ENCODE measurements at places on chromosomes 13 and 19. TPM values are rescaled to one million over a fixed set of nuclear protein-coding genes. Genes with fewer than 3 reads are reported as not detected.

KLK13 gene
- total RNA-seq: not detected

- no peaks in the 10 kb centered on the region for H3K4me1 ChIP-seq
- no peak overlapping the region for H3K4me3 ChIP-seq
Measured at GRCh38 chr13:111034811-111035210, 80.3 kb upstream of the ARHGEF7 start.

DNA sequence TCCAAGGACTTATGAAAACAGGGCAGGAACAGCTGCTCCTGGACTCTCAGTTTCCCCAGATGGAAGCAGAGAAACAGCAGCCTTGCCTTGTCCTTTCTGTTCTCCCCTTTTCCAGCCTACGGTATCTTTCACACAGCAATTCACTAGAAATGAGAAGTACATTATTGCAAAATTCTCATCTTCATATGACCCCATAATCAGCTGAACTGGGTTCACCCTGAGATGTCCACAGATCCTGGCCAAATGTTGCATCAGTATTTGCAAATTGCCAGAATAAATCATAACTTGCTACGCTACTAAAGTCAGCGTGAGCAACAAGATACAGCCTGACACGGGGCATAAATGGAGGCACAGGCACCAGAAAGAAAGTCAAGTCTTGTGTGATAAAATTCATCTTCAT, 16.1 kb downstream of the VSTM1 start:
- DNase-seq: no peak
- H3K36me3 ChIP-seq: no peaks in the 10 kb centered on the region
- H3K27ac ChIP-seq: no peak overlapping the region
- no peaks in the 10 kb centered on the region for H3K27me3 ChIP-seq

RFPL4A gene
- not detected for total RNA-seq

MISP gene
- total RNA-seq: not detected

DNA sequence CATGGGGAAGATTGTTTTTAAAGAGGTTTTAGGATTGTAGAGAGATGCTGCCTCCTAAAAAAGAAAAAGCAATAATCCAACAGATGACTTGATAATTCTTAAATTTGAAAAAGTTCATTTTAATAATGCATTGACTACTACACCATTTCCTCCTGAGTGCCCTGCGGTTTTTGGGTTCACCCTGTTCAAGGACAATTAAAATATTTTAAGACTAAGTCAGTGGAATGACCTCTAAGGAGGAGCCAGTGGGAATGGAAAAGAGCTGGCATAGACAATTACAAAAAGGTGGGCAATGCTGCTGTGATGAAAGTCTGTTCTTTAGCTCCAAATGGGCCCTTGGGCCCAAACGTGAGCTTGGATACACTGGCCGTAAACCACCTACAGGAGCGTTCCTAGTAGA, 217.8 kb downstream of the LHFPL6 start:
- no peak overlapping the region for H3K4me3 ChIP-seq
- peaks cover 8% of the 10 kb centered on the region for H3K27me3 ChIP-seq
- no peaks in the 10 kb centered on the region for H3K36me3 ChIP-seq
- no peaks in the 10 kb centered on the region for H3K4me1 ChIP-seq
- H3K27ac ChIP-seq: no peak overlapping the region
- DNase-seq: no peak

DNA sequence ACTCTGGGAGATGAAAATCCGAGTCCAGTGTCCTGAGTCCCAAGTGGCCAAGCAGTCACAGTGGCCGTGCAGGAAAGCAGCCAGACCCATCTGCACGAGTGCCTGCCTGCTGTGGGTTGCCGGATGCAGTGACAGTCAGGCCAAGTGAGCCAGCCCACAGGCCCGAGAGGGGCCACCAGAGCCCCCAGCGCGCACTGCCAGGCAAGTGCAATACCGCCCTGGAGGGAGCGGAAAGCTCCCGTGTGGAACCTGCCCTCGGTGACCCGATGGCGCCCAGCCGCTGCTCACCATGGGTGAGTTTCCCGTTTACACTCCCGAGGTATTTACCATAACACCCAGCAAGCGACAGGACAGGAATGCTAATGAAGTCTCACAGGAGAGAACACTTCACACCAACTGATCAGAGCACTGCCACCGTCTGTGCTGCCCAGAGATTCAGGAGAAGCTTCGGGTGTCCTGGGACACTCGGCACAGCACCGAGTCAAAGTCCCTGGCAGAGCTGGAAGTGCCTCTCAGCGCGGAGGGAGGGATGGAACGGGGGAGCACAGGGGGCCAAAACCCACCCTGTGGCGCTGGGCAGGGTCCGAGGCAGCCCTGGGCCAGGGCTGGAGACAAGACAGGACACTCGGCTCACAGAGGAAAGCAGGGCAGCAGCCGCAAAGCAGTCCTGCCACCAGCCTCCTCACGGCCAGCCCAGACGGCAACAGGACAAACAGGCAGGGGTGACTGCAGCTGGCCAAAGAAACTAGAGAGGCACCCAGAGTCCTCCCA, 21.3 kb upstream of the TINCR start:
- H3K4me1 ChIP-seq: peaks cover 9% of the 10 kb centered on the region
- H3K27me3 ChIP-seq: no peaks in the 10 kb centered on the region
- H3K27ac ChIP-seq: no peak overlapping the region
- peaks cover 68% of the 10 kb centered on the region for H3K36me3 ChIP-seq

DCT gene
- total RNA-seq: not detected

AMER2 gene
- not detected for total RNA-seq

SHANK1 gene
- not detected for total RNA-seq

DNA sequence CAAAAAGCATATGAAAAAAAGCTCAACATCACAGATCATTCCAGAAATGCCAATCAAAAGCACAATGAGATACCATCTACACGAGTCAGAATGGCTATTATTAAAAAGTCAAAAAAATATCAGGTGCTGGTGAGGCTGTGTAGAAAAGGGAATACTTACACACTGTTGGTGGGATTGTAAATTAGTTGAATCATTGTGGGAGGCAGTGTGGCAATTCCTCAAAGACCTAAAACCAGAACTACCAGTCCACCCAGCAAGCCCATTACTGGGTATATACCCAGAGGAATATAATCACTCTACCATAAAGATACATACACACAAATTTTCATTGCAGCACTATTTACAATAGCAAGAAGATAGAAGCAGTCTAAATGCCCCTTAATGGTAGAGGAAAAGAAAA, 529.9 kb downstream of the SLITRK1 start:
- H3K4me1 ChIP-seq: no peaks in the 10 kb centered on the region
- no peak overlapping the region for H3K27ac ChIP-seq
- no peak for DNase-seq

- H3K4me3 ChIP-seq: no peak overlapping the region
- H3K4me1 ChIP-seq: no peaks in the 10 kb centered on the region
- peaks cover 6% of the 10 kb centered on the region for H3K36me3 ChIP-seq
- no peak for DNase-seq
- no peaks in the 10 kb centered on the region for H3K27me3 ChIP-seq
- H3K27ac ChIP-seq: no peak overlapping the region
Measured at GRCh38 chr13:114021464-114022308, 47.8 kb upstream of the C13orf46 start.

DNA sequence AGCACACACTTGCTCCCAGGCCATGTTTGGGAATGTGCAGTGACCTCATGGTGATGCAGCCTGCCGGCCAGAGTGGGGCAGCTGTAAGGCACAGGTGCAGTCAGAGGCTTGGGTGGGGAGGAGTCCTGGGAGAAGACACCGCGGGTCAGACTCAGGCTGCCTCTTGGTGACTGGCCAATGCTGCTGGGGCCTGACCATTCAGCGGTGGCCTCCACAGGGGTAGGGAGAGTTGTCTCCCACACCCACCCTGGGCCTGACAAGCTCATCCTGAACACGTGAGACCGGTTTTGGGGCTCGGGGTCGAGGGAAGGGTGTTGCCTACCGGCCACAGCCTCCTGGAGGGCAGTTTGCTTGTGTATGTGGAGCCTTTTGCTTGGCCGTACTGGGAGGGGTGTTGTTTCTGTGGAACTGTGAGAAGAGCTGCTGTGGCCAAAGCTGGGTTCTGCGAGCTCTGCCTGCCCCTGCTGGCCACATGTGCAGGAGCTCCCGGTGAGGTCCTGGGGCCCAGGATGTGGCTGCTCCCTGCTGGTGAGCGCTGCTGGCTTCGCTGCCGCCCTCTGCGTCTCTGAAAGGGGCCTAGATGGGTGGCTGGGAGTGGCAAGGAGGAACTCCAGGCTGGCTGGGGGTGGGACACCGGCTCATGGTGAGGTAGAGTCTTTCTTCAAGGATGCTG, 22.1 kb downstream of the UPF1 start:
- DNase-seq: no peak
- peaks cover 14% of the 10 kb centered on the region for H3K4me1 ChIP-seq

DNA sequence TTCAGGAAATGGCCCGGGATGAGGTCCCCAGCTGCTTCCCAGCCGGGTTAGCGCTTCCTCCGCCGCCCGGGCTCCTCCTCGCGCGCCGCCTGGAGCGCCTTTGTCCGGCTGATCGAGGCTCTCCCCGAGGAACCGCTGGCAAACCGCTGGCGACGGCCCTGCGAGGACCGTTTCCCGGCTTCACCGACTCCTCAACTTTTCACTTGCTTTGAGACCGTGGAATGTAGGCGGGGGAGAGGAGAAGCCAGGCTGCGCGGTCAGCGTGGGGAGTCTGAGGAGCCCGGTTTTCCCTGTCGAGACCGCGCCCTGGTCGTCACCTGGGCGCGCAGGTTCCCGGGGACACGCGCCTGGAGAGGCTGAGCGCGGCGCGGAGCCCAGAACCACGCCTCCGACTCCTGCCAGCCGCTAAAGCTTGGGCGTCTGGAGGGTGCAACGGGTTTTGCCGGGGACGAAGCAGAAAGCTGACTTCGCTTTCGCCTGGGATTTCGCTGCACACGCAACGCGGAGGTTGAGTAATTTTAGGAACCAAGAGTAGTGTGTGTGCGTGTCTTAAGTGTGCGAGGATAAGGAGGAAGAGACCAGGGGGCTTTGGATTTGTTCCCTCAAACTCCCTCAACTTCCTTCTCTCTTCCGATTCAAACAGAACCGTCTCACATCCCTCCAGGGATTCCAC, 7.3 kb upstream of the DGKH start:
- H3K4me1 ChIP-seq: peaks cover 16% of the 10 kb centered on the region
- H3K4me3 ChIP-seq: peak overlapping the region; percentile 85
- peak; percentile 25 for DNase-seq
- peaks cover 4% of the 10 kb centered on the region for H3K36me3 ChIP-seq
- peak overlapping the region; percentile 72 for H3K27ac ChIP-seq
- H3K27me3 ChIP-seq: peaks cover 35% of the 10 kb centered on the region

RNF17 gene
- not detected for total RNA-seq

GRCh38 chr13:68190818-68191217, 960.7 kb upstream of the PCDH9 start:
- H3K36me3 ChIP-seq: no peaks in the 10 kb centered on the region
- H3K27ac ChIP-seq: no peak overlapping the region
- DNase-seq: no peak
- no peak overlapping the region for H3K4me3 ChIP-seq

- H3K27ac ChIP-seq: peak overlapping the region; percentile 79
- H3K4me3 ChIP-seq: peak overlapping the region; percentile 86
Measured at GRCh38 chr19:41531438-41532311, 44.3 kb upstream of the CEACAM21 start.

- H3K4me1 ChIP-seq: peaks cover 43% of the 10 kb centered on the region
- H3K27me3 ChIP-seq: no peaks in the 10 kb centered on the region
- H3K36me3 ChIP-seq: peaks cover 58% of the 10 kb centered on the region
- H3K4me3 ChIP-seq: no peak overlapping the region
- DNase-seq: no peak
Measured at GRCh38 chr13:99505814-99506269, 4.6 kb downstream of the TM9SF2 start.

- no peak overlapping the region for H3K27ac ChIP-seq
- H3K27me3 ChIP-seq: peaks cover 26% of the 10 kb centered on the region
- H3K4me3 ChIP-seq: no peak overlapping the region
Measured at GRCh38 chr13:112079696-112080095, 12.7 kb downstream of the SOX1 start.

CYP2A7 gene
- total RNA-seq: not detected

GRCh38 chr19:45217193-45217956, 27.8 kb downstream of the EXOC3L2 start:
- peaks cover 53% of the 10 kb centered on the region for H3K27me3 ChIP-seq
- DNase-seq: no peak
- no peak overlapping the region for H3K27ac ChIP-seq
- H3K4me3 ChIP-seq: no peak overlapping the region

CEACAM7 gene
- total RNA-seq: not detected

SLC25A41 gene
- 0.32 TPM for total RNA-seq

CERS1 gene
- total RNA-seq: 0.18 TPM

DNA sequence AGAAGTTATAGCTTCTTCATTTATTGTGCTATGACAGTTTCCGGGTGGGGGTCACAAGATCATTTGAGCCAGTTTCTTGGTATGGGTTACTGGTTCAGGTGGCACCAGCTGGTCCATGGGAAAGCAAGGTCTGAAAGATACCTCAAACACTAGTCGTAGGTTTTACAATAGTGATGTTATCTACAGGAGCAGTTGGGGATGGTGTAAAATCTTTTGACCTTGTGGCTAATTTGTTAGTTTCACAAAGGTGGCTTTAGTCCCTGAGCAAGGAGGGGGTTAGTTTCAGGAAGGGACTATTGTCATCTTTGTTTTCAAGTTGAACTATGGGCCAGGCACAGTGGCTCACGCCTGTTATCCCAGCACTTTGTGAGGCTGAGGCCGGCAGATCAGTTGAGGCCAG, 24.6 kb downstream of the CHST8 start:
- no peaks in the 10 kb centered on the region for H3K36me3 ChIP-seq
- H3K27ac ChIP-seq: no peak overlapping the region
- H3K27me3 ChIP-seq: peaks cover 1% of the 10 kb centered on the region
- no peak for DNase-seq
- H3K4me3 ChIP-seq: no peak overlapping the region
- no peaks in the 10 kb centered on the region for H3K4me1 ChIP-seq

- H3K27ac ChIP-seq: no peak overlapping the region
- no peak for DNase-seq
- peaks cover 21% of the 10 kb centered on the region for H3K27me3 ChIP-seq
Measured at GRCh38 chr13:42702716-42703115, 78.7 kb upstream of the FAM216B start.

CYP2S1 gene
- total RNA-seq: 0.34 TPM

ANKLE1 gene
- total RNA-seq: 20.4 TPM

GRCh38 chr13:49351871-49352270, 92.0 kb downstream of the CAB39L start:
- no peak overlapping the region for H3K27ac ChIP-seq
- H3K27me3 ChIP-seq: no peaks in the 10 kb centered on the region
- DNase-seq: no peak
- no peak overlapping the region for H3K4me3 ChIP-seq

- no peak overlapping the region for H3K27ac ChIP-seq
- H3K36me3 ChIP-seq: no peaks in the 10 kb centered on the region
- no peak for DNase-seq
- H3K27me3 ChIP-seq: peaks cover 35% of the 10 kb centered on the region
Measured at GRCh38 chr13:30033681-30034457, 183.5 kb upstream of the UBL3 start.

DNA sequence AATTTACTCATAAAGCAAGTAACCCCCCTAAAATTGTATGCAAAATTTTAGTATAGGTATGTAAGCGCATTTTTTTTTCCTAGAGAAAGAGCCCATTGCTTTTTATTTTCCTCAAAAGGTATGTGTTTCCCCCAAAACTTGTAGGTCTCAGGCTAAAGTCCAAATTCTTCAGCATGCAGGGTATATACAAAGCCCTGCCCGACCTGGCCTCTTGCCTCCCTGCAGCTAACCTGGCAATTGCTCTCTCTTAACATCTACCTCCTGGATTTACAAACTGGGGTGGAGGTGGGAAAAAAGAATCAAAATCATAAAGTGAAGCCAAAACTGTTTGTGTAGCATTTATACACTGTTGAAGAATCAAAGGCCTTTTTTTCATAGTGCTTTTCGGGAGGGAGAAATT, 107.8 kb downstream of the KCNRG start:
- H3K36me3 ChIP-seq: peaks cover 32% of the 10 kb centered on the region
- H3K27me3 ChIP-seq: peaks cover 22% of the 10 kb centered on the region
- no peak overlapping the region for H3K27ac ChIP-seq
- peaks cover 26% of the 10 kb centered on the region for H3K4me1 ChIP-seq
- peak overlapping the region; percentile 72 for H3K4me3 ChIP-seq

All from activated T-helper 2 cell treated with anti-CD3 and anti-CD28 coated beads, Interferon-gamma antibody, Interleukin-2, Interleukin-4, amounts not matched to agents 10 μg/mL and 5 μg/mL and 100 μg/mL, durations not matched to agents 14 hours and 24 hours and 36 hours (primary cell).